ENCODE measurements at places on chromosomes 3 and 15.

- DNase-seq = no peak
These were observed 278.9 kb downstream of the OCA2 start for GRCh38 chr15:27820232-27820631.

GRCh38 chr15:65066001-65066634 lies 1.7 kb downstream of the RASL12 start:
- DNase-seq = no peak

GRCh38 chr3:107739227-107739626 lies 216.5 kb downstream of the BBX start:
- no peak for DNase-seq

GRCh38 chr15:63726491-63726890 lies 107.3 kb downstream of the HERC1 start:
- DNase-seq = no peak

DNA sequence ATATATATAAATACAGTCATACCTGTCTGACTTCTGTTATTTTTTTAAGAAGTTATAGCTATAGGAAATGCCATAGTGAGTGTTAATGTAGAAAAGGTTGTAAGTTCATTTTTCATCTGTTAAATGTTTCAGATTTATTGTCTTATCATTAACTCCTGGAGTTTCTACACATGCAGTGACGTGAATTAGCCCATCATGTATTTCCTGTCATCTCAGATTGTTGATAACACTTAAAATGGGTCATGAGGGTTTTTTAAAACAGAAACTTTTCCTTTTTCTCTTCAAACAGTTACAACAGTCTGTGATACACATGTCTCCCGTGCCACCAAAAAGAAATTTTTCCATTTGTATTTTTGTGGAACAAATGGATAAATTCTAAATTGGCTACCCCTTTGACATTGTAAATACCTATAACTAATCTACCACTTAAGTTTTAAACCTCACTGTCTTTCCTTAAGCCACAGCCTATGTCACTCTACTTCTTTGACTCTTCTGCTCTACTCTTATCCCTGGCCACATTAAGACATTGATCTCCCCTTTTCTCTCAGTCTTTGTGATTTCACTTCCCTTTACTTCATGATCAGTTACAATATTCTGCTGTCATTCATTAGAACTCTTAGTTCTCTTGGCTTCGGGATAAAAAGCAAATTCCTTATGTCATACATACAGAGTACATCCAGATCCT lies 89.1 kb downstream of the NEO1 start:
- DNase-seq = no peak

DNA sequence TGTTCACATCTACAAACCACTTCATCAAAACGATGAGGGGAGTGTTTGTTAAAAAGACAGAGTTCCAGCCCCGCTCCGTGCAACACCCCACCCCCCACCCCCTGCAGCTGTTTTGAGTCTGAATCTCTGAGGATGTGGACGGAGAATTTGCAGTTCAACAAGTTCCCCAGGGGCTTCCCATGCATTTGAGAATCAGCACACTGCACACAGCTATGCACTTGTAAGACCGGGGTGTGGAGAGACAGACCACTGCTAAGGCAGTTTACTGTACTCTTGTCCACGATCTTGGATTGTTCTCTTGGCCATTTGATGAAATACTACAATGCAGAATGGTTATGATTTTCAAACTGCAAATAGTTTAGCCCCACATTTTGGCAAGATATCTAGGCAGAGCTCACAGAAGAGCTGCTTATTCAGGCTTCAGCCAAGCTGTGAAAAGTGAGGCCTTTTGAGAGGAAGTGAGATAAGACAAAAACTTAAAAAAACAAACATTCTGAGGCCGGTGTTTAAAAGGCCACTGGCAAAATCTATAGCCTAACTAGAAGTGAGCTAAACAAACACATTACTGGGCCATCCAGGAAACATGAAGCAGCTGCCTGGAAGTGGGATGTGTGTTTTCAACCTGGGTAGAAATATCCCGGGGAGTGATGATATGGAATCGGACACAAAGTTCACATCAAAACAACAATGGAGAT lies 308.2 kb upstream of the ADAMTS9 start:
- DNase-seq = no peak

DNA sequence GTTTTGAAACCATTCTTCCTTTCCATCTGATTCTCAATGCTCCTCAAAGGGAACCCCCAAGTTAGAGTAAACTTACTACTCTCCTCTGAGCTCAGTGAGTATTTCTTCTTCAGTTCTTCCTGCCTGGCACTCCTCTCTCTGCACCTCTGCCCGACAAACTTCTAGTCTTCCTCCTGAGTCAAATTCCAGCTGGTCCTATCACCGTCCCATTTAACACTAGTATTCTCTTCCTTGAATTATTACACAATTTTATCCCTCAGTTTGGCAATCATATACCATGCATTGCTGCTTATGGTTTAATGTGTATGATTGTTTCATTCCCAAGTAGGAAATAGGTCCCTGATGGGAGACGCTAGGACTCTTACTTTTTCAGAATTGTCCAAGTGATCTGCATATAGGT lies 279.7 kb downstream of the MECOM start:
- no peak for DNase-seq

- no peak for DNase-seq
These were observed 55.0 kb upstream of the SI start for GRCh38 chr3:165133188-165133899.

- peak; percentile 56 for DNase-seq
These were observed 61.0 kb upstream of the ANKRD28 start for GRCh38 chr3:15858547-15859506.

DNA sequence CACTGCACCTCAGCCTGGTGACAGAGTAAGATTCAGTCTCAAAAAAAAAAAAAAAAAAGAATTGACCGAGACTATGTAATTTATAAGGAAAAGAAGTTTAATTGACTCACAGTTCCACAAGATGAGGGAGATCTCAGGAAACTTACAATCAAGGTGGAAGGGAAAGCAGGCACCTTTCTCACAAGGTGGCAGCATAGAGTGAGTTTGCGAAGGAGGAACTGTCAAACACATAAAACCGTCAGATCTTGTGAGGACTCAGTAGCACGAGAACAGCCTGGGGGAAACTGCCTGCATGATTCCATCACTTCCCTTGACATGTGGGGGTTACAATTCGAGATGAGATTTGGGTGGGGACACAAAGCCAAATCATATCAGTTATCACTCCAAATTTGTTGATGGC lies 380.9 kb downstream of the EDEM1 start:
- DNase-seq = no peak

DNA sequence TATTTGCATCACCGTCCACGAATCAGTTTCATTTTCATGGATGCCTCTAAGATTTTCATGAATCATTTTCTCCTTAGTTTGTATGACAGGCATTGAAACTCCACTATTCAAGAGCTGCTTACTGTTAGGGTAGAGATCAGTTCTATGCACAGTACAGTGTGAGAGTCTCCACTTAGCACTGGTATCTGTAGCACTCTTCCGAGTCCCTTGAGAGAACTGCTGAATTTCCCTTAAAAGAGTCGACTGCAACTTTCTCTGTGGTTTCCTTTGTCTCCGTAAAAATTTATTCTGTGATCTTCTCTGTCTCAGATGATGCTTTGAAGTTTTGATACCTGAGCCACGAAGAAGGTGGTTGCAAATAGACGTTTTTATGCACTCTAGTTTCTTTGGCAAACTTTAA lies 14.8 kb downstream of the GTPBP8 start:
- no peak for DNase-seq

GRCh38 chr3:170012683-170013400 lies 25.0 kb upstream of the GPR160 start:
- DNase-seq = no peak

GRCh38 chr3:14467814-14468620 lies 65.6 kb downstream of the SLC6A6 start:
- no peak for DNase-seq

- DNase-seq = no peak
These were observed 236.4 kb downstream of the LPP start for GRCh38 chr3:188390343-188390718.

DNA sequence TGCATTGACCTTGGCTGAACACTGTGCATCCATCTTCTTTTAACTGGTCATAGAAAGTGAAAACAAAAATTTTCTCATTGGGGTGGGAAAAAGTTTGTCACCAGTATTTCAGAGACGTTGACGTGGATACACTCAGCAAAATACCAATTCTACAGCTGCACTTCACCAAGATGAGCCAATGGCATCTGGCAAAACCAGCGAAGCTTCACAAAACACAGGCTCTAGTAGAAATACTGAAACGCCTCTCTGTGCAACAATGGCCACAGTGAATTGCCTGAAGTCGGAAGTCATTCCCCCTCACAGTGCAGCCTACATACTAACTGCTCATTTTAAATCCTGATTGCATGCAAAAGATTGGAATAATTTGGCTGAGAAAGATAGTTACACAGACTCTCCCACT lies 17.0 kb downstream of the PCYT1A start:
- DNase-seq = no peak

- peak; percentile 56 for DNase-seq
These were observed 131.6 kb downstream of the AQP9 start for GRCh38 chr15:58269455-58270414.

DNA sequence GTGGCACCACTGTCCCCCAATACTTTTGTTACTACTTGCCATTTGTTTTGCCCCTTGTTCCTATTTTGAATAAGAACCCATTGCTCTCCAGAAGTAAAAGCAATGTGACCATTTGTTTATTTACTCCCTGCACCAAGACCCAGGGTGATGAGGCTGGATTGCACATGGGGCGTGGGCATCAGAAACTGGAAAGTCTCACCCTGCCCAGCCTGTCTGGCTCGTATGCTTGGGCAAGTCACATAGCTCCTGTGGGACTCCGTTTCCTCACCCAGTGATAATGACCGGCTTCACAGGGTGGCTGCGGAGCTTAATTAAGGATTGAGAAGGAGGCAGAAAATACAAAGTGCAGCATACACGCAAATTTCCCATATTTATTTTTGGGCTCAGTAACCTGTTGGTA lies 167.7 kb upstream of the ICE2 start:
- no peak for DNase-seq

- DNase-seq = no peak
These were observed 25.7 kb upstream of the ROBO2 start for GRCh38 chr3:77014226-77014625.

DNA sequence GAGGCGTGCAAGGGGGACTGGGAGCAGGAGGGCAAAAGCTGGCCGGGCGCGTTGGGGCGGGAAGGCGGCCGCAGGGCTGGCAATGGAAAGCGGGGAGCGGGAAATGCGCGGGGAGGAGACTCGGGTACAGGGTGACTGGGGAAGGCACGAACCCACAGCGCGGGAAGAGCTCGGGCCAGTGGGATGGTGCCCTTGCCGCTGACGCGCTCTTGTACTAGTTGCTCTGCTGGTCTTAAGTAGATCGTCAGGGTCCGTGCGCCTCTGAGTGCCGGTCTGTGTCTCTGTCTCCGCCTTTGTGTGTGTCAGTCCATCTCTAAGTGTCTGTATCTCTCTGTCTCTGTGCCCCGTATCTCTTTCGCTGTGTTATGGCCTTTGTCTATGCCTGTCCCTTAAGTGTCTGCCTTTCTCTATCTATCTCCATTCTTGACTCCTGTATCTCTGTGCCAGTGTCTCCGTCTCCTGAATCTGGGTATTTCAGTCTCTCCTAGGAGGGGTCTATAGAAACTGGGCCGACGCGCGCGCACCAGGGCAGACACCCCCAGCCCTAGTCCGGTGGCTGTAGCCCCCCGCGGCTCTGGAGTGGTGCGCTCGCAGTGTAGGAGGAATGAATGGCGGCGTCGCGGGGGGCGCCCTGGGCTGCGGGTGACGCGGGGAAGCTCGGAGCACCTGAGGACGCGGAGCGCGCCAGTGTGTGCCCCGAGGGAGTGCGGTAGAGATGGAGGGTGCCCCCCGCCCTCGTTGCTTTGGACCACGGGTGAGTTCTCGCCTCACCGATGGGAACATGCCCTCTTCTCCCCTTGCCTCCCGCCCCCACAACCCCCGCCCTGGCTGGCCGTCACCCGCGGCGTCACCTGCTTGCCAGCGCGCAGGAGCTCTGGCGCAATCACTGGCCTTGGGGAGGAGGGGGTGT lies 756 bp upstream of the CAMK2N2 start:
- DNase-seq = no peak

DNA sequence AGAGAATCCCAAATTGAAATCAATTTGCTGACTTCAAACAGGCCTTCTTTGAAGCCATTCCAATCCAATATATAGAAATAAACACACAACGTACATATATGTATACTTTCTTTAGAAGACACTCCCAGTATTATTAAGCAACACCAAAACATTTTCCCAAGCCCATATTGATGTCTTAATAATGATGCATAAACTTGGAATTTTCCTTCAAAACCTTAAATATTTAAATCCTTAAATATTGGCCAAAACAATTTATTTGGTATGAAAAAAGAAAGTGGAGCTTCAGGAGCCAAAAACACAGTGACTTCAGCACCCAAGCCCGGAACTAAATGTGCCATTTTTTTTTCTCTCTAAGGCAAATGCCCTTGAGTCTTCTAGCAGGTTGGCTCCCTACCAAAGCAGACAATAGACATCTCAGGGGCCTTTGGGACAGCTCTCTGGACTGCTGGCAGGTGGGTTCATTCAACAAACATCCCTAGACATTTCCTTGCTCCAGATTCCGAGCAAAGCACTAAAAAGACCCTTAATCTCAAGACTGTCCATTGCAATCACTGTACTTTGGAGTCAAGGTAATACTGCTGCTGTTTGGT lies 384.7 kb downstream of the NTRK3 start:
- DNase-seq = no peak

DNA sequence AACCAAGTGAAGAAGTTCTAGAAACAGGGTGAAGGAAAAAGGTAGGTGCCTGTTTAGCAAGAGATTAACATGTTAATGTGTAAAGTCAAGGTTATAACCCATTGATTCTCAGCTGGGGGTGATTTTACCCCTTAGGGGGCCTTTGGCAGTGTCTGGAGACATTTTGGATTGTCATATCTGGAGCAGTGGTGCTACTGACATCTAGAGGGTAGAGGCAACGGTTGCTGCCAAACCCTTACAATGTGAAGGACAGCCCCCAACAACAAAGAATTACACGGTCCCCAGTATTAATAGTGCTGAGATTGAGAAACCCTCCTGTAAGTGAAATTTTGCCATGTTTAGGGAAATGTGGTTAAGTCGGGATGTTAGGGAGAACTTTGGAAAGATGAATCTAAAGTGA lies 74.7 kb downstream of the CRYBG3 start:
- no peak for DNase-seq

DNA sequence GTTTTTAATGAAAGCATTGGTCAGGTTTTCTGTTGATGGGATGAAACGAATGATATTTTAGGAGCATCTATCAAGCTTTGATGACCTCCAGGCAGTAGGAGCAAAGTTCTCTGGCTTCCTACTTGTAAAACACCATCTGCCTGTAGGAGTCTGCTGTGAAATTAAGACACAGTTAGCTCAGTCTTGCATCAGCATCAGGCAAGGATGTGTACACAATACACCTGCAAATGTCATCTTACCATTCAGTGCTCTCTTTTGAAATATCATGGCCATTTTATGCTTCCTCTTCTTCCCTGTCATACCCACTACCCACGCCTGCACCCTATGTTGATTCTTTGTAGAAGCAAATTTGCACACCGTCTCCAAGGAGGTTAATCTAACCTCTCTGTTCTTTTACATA lies 38.2 kb downstream of the B3GALNT1 start:
- DNase-seq = no peak
